ENCODE measurements at places on chromosomes 12 and 14.
A peak's percentile ranks its signal among the peaks of the same experiment; 100 is the strongest.

DNA sequence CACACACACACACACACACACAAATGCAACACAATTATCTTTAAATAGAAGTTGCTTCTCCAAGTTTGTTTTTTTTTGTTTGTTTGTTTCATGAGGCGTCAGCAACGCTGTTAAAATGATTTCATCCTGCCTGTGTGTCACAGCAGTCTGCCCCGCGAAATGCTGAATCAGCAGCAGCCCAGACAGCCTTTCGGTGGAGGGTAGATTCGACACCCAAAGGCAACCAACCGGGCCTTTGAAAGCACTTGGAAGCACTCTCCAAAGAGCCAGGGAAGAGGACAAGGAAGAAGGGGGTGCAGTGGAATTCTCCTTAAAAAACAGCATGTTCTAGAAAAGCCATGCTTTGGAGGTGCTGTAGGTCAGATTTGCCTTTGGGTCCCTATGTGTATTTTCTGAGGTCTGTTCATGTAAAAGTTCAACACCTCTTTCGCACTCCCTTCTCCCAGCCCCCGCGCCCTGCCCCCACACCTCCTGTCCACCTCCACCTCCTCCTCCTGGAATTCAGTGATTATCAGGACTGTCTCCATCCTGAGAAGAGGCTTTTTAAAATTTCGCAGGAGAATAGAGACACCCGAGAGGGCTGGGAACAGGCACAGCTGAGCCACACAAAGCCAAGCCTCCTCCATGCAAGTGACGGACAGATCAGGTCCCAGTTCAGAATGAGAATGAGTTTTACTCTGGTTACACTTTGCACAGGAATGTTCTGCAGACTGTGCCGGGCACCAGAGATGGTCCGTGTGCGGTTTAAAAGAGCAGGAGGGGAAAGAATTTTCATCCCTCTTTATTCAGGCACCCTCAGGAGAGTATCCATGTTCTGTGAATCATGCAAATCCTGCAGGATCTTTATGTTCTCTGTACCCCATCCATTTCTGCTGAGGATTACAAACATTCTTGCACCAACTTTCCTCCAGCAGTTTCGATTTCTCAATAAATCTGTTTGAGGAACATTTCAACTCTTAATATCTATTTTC is 177.9 kb downstream of the ETV6 start:
- DNase-seq: no peak

DNA sequence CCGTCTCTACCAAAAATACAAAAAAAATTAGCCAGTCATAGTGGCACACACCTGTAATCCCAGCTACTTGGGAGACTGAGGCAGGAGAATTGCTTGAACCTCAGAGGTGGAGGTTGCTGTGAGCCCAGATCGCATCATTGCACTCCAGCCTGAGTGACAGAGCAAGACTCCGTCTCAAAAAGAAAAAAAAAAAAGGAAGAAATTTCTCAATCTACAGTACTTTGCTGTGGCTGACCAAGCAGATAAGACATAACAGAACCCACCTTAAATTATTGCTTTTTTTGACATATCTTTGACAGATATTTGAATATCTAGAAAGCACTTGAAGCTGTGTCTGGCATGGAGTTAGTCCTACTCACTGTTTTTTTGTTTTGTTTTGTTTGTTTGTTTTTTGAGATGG is 34.9 kb upstream of the HNF1A start:
- no peak for DNase-seq

DNA sequence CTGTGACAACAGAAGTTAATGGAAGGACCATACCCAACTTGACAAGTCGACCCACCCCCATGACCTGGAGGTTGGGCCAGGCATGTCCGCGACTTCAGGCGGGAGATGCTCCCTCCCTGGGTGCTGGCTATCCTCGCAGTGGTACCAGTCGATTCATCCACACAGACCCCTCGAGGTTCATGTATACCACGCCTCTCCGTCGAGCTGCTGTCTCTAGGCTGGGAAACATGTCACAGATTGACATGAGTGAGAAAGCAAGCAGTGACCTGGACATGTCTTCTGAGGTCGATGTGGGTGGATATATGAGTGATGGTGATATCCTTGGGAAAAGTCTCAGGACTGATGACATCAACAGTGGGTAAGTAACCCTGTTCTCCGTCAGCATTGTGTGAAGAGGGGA is 220.1 kb downstream of the NAV3 start:
- no peak for DNase-seq

DNA sequence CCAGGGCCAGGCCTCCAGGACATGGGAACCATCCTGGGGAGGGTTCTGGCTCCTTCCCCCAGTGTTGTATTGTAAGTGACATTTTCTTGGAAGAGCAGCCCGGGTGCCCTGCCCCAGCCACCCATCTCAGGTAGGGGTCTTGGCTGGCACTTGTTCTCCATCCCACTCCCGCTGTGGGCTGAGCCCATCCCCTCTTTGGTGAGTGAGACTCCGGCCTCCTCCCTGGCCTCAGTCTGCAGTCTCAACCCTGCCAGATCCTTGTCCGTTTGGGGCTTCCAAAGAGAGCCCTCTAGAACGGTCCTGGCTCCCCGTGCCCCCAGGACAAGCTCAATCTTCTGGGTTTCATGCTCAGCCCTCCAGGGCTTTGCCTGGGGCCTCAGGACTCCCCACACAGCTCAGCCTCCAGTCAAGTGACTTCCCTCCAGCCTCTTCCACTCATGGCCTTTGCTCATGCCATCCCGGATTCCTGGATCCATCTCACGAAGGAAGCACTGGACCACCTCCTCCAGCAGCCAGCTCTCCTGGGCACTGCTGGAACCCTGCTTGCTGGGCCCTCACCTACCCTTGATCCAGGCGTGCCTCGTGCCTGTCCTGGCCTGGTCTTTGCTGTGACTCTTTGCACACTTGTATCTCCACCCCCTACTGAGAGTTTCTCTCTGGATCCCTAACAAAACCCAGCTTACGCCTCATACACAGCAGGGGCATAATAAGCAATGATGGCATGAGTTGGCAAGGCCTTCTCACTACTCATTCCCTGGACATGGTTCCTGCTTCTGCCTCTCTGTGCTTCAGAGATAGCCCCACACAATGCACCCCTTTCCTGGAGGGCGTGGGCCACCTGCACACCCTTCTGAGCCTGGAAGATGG is 297.4 kb upstream of the RTL1 start:
- no peak for DNase-seq

DNA sequence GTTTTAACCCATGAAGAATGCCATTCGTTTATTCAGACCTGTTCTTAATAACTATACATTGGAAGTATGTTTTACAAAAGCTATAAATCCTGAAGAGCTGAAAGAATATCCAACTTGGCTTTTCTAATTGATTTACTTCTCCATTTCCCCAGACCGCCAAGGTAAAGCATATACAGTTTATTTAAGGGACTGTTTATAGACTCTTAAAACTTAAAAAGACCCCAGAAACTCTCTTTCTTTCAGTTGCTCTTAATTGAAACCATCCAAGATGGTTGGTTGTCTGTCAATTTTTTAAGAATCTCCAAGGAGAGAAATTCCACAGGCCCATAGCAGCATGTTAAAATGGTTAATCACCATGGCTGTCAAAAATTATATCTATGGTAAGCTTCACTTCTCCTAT is 8.8 kb downstream of the IGF1 start:
- DNase-seq: no peak

DNA sequence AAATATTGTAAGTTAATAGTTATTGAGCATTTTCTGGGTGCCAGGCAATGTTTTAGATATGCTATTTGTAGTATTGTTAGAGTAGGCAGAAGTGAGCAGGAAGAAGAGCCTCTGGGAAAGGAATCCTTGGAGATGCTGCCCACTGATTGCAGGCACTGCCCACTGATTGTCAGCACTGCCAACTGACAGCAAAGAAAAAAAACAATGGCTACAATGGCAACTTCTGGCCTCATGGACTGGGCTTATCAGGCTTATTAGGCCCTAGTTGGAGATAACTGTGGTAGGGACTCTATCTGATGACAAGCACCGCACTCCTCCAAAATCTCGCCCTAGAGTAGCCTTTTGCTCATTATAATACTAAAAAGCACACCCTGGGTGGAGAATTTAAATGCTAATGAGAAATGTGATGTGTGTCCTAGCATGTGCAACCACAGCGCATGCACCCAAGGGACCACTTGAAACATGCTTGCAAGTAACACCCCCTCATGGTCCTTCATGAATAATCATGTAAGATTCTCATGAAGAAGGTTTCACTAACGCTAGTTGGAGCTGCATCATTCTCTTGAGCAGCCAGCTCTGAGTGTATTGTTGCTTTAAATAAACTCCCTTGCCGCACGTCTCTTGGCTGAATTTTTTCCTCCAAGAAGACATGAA is 103.5 kb upstream of the PPP4R3A start:
- no peak for DNase-seq

GRCh38 chr14:88866305-88866704 is 41.9 kb downstream of the TTC8 start:
- DNase-seq: no peak

- peak; percentile 70 for DNase-seq
Observed at GRCh38 chr14:22570132-22570949, 18.7 kb downstream of the DAD1 start.

DNA sequence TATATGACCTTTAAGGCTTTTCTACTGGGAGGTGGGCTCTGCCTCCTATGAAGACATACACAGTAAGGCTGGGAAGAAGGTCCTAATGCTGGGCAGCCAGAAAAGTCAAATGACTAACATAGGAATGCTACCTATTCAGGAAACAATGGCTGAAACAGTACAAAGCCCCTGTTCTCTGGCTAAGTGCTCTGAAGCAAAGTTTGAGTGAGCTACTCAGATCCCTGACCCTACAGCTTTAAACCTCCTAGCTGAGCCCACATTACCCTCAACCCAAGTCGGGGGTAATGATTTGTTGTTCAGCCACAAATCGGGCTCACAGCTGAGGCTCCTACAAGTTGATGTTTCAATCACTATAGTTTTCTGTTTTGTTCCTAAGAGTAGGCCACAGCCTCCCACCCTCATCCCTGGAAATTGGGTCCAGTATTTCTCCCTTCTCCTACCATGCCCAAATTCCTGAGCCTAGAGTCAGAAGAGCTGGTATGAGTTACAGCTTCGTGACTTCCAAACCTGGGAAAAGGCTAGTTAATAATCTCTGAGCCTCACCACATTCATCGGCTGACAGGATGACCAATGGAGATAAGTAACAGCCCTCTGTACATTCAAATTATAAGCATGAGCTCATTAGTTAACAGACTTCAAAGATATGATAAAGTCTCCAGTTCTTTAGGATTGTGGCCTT is 46.5 kb downstream of the BTBD7 start:
- no peak for DNase-seq

- DNase-seq: no peak
Observed at GRCh38 chr14:99981806-99982205, 83.4 kb upstream of the EVL start.

DNA sequence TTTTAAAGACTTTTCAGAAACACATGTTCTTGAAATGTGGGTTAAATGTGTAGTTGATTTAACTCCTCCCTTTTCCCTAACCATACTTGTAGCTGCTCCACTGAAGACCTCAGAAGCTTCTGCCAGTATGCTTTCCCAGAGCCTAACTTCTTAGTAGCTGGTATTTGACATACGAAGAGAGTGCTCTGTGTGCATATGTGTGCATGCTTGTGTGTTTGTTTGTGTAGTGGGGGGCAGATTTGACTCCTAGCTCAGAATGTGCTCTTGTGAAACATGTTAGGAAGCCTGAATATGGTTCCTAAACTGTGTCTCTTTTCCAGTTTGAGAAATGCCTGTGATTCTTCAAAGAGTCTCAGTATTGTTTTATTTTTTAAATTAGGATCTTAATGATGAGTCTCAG is 420.4 kb downstream of the PCNX1 start:
- DNase-seq: no peak

GRCh38 chr12:57175428-57176138 is 28.2 kb upstream of the LRP1-AS start:
- DNase-seq: no peak

DNA sequence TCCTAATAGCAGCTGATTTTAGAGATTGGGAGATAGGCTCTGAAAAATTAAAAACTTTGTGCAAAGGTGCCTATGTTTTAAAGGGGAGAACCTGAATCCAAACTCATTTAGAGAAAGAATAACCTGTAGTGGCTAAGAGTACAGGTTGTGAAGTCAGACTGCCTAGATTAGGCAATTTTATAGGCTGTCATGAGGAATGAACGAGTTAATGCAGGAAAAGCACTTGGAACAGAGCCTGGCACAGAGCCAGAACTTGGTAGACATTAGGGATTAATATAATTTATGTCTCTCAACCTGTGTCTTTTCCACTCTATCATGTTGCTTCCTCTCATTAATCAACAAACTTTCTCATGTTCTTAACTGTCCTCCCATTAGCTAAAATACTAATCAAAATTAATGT is 98.1 kb downstream of the WIF1 start:
- no peak for DNase-seq

DNA sequence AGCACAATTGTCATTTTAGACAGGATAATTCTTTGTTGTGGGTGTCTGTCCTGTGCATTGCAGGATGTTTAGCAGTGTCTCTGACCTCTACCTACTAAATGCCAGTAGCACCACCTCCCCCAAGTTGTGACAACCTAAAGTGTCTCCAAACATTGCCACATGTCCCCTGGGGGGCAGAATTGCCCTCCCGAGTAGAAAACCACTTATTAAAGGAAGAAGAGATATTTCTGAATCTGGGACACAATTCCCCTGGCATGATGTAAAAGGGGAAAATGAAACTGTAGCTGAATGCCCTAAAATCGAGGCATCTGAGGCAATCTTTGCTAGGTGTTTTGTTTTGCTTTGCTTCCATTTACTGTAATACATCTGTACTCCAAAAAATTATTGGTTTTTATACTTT is 116.8 kb upstream of the NAP1L1 start:
- DNase-seq: no peak

DNA sequence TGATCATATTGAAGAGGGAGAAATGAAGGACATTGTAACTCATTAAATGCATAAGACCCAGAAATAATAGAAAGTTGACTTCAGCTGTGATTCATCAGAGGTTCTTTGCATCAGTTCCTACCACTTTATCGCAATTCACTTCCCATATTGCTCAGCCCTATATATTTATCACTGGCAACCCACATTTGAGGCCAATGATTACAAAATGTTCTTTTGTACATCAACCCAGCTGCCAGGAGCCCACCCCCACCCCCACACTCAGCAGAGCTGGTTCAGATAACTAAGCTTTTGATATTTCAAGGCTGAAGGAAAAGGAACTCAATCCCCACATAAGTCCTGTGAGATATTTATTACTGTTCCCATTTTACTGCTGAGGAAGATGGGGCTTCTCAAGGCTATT is 51.2 kb upstream of the TMPO start:
- no peak for DNase-seq

GRCh38 chr12:64390275-64390851 is at the start of gene C12orf56:
Gene C12orf56 (minus strand): TSS chr12:64390758. CDS start chr12:64390565, 193 bp downstream.
- no peak for DNase-seq

GRCh38 chr14:100765296-100765695 is 38.6 kb downstream of the DLK1 start:
- no peak for DNase-seq

DNA sequence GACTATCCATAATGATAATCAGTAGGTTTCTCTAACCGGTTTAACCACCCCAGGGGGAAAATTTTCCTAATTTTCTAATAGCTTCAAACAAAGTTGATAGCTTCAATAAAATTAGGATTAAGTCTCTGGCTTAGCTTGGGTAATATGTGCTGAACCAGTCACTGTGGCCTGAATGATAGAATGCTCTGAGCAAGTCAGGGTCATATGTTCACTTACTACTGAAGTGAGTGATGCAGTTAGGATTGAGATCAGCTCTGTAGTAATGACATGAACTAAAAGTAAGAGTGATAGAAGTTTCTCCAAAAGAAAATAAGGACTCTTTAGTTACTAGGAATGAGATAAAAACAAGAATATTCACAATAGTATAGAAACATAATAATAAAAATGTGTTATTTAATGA is 32.6 kb downstream of the ETNK1 start:
- DNase-seq: no peak

GRCh38 chr14:56322531-56322930 is 204.3 kb downstream of the PELI2 start:
- DNase-seq: no peak
